ENCODE measurements at places on chromosomes 12 and 14. TPM values are rescaled to one million over a fixed set of nuclear protein-coding genes. Genes with fewer than 3 reads are reported as not detected.

CDKN3 gene
- not detected for total RNA-seq

LRP1-AS gene
- total RNA-seq: not detected

RIMKLB gene
- total RNA-seq: 18.1 TPM

FBRSL1 gene
- total RNA-seq: 50.1 TPM

BDKRB1 gene
- not detected for total RNA-seq

TAS2R7 gene
- not detected for total RNA-seq

IL22 gene
- not detected for total RNA-seq

HOXC9 gene
- not detected for total RNA-seq

KCNMB4 gene
- 0.33 TPM for total RNA-seq
